ENCODE measurements at places on chromosomes 7 and 10.

GRCh38 chr10:133182190-133182589 lies 22.2 kb downstream of the KNDC1 start:
- DNase-seq: no peak

DNA sequence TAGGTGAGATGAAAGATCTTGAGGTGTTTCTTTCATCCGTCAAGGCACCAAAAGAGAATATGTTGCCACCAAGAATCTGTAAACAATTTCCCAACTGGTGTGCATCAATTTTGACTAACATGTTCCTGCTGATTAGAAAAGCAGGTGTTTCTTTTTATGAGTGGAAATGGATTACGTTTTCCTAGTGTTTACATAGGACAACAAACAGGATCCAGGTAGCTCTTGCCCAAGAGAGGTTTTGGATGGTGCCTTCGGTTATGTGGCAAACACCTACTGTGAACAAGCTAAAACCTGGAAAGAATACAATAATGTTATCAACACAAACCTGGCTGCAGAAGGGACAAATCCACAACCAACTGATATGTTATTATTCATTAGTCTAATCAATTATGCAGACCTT lies 53.6 kb upstream of the WNT16 start:
- DNase-seq: peak; percentile 71

GRCh38 chr10:105247831-105248499 lies 606.9 kb downstream of the SORCS3 start:
- no peak for DNase-seq

GRCh38 chr7:157434231-157434630 lies 97.4 kb downstream of the DNAJB6 start:
- DNase-seq: no peak

DNA sequence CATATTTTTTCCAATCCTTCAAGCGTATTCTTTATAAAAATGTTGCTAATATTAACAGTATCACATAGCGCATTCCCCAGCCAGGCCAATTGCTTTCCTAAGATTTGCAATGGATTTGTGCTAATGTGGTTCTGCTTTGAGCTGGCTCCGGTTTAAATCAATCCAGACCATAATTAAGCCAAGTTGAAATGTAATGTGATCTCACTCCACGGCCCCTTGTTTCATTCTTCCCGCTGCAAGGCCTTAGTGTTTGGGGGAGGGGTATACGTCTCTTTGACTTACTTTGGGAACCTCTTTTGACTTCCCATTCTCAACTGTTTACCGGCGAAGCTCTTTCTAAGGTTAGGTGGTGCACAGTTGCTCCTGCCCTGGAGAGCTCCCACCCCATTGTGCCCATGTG lies 86.4 kb downstream of the PRPF18 start:
- no peak for DNase-seq
